ENCODE measurements at places on chromosomes 5 and 9.
A peak's percentile ranks its signal among the peaks of the same experiment; 100 is the strongest.

DNA sequence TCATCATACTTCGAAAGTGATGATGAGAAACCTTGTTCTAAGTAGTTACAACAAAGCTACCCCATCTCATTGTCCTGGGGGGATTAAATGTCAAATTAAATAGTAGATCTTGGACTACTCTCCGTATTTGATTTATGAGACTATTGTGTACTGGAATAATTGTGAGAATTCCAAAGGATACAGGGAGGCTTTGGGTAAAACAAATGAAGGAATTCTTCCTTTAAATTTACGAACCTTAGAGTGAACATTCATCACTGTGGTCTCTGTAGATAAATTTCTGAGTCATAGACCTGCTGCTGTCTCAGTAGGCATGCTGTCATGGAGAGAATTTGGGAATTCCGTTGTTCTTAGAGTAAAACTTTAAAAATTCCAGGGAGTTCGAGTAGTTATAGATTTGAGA lies 836.2 kb downstream of the DNAH5 start:
- DNase-seq: no peak

GRCh38 chr5:117207088-117207668 lies 632.6 kb upstream of the SEMA6A start:
- no peak for DNase-seq

DNA sequence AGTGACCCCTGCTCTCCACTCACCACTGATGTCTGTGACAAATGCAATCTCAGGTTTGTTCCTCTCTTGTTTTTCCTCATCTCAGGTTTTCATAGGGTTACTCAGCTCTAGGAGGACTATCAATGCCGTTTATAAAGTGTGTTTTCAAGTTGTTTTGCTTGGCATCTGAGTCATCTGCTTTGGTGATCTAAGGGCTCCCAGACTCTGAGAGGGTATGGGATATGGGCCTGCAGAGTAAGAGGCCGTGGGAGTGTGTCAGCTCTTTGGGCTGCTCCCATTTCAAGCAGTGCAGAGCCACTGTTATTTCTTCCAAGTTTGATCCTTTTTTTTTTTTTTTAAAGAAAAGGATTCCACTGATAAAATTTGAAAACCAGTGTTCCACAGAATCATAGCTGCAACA lies 46.3 kb downstream of the NNT start:
- no peak for DNase-seq

DNA sequence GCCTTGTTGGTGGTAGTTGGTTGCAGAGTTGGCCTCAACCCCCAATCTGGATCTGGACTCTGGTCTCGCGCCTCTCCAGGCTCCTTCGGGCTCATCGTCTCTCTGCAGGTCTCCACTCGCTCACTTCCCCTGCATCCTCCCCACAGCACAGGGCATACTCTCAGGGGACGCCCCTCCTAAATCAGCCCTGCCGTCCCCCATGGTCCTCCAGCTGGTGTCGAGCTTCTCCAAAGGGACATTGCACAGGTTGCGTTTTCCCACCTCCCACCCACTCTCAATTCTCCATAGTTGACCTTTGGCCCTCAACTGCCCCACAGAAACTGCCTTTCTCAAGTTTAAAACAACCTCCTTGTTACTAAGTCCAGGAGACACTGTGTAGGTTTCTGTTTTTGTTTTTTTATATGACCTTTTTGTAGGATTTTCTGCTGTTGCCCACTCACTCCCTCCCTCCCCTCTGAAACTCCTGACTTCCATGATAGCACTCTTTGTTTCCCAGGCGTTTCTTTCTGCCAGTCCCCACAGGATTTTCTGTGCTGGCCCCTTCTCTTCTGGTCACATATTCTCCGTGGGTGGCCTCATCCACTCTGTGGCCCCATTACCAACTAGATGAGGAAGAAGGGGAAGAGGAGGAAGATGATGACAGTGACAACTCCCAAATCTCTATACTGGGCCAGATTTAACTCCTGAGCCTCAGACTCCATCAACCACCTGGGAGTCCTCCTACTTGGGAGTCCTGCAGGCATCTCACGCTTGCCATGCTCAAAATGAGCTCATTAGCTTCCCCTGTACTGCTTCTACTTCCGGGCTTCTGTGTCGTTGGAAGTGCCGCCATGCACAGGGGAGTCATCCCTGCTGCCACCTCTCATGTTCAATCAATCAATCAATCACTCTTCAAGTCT lies 50.3 kb downstream of the ALG2 start:
- DNase-seq: no peak

DNA sequence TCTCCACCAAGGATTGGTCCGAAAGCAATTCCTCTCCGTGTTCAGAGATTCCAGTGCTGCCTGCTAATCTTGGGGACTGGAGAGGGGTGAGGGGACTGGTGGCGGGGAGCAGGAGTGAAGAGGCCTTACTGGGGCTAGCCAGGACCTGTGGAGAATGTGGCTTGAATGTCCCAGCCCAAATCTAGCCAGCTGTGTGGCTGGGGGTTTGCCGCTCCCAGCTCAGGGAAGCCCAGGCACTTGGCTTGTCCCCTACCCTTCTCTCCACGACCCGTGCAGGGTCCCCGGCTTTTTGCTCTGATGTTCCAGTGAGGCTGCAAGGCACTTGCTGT lies 2.4 kb downstream of the N4BP3 start:
- DNase-seq: no peak

GRCh38 chr9:124840300-124840833 lies 12.9 kb upstream of the WDR38 start:
- DNase-seq: peak; percentile 27

GRCh38 chr5:179232091-179232735 lies 113.0 kb downstream of the ADAMTS2 start:
- no peak for DNase-seq

- no peak for DNase-seq
These were observed 6.9 kb upstream of the RIC1 start for GRCh38 chr9:5622016-5622415.

GRCh38 chr9:82127465-82127864 lies 138.9 kb downstream of the SPATA31D1 start:
- DNase-seq: no peak

DNA sequence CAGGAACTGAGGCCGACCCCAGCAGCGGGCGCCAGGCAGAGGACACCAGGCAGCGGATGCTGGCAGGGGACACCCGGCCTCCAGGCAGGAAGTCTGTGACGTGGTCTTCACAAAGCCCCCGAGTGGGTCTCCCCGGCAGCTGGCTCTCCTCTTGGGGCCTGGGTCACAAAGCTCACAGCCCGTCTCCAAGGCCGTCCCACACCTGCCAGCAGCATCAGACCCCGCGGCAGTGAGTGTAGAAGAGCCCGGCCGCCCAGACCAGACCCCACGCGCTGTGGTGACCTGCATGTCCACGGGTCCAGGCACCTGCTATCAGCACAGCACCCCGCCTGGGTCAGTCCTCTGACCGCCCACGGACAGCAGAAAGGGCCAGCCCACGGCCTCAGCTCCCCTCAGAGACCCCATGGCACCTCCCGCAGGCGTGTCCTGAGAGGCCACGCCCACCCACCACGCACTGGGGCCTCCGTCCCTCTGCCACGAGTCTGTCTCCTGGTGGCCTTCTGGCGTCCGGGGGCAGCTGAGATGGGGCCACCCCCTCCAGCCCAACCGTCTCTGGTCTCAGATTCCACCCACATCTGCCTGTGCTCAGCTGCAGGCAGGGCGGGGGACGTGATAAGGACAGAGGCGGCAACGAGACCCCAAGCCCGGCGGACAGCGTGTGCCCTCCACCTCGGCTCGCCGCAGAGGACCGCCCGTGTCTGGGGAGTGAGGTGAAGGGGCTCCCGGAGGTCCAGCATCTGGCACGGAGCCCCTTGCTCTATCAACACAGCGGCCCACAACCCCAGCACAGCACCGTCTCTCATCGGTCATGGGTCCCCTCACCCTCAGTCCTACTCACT lies 34.2 kb downstream of the EXD3 start:
- DNase-seq: no peak

- no peak for DNase-seq
These were observed 6.4 kb upstream of the NOL6 start for GRCh38 chr9:33480106-33480505.

DNA sequence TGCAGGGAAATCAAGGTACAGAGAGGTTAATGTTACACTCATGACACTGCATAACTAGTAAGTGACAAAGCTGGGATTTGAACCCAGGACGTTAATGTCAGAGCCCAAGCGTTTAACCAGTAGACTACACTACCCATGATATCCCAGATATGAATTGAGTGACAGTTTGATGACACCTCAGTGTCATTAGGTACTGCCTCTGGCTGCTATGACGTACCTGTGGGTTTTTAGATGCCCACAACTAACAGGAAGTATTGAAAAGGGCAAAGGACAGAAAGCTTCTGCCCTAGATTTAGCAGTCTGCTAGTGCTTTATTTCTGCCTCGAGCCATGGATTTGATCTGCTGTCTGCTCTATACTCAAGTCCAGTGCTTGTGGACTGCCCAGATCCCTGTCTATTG lies 56.2 kb downstream of the GLRA1 start:
- no peak for DNase-seq

DNA sequence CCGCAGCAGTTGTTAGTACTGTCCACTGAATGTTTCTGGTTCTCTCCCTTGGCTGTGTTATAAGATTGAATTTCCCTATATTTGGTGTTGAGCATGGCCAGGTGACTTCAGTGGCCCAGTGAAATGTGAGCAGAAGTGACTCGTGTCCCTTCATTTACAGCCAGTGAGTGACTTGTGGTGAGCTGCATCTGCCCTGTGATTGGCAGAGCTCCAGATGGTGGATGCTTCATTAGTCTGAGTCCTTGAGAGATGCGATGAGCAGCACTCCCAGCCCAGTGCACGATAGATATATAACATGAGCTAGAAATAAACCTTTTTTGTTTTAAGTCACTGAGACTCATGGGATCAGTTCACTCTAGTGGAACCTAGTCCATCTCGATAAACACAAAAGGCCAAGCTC lies 19.3 kb downstream of the PCSK5 start:
- DNase-seq: no peak

DNA sequence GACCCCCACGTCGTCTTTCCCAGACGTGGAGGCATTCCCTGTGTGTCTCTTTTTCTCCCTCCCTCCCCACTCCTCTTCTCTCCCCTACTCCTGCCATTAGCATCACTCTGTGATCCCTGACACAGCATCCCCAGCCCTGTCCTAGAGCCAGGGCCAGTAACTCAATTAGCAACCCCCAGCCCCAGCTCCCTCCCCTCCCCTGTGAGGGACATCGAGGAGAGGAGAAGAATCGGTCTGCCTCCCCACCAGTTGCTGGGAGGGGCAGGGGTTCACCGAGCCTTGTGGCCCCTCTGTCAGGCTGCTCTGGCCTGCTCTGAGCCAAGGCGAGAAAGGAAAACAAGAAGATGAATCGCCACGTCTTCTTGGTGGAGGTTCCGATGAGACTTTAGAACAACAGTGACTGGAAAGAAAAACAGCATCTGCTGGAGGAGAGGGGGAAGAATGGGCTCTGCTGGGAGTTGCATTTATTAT lies 123.1 kb downstream of the PAPPA start:
- DNase-seq: no peak

- DNase-seq: peak; percentile 15
These were observed 50.3 kb upstream of the PSD2 start for GRCh38 chr5:139745132-139745799.

DNA sequence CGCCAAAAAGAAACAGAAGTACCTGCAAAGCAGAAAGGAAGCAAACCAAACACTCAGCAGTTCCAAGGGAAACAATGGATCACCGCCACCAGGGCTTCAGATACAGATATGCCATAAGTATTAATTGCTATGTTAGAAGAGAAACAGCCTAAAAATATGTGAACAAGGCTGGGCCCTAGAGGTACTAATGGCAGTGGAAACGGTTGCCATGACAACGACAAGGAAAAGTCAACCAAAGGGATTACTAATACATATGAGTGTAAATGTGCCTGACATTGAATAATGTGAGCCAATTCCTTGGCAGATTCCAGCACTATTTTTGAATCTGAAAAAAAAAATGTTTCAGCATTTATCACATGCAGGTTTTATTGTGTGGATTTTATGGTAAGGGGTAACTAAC lies 75.0 kb downstream of the CAVIN4 start:
- no peak for DNase-seq

- no peak for DNase-seq
These were observed at the start of gene STOM for GRCh38 chr9:121369595-121370265. Gene STOM, minus strand, starts transcription at chr9:121370250. Its CDS starts 63 bp downstream, at chr9:121370187.

DNA sequence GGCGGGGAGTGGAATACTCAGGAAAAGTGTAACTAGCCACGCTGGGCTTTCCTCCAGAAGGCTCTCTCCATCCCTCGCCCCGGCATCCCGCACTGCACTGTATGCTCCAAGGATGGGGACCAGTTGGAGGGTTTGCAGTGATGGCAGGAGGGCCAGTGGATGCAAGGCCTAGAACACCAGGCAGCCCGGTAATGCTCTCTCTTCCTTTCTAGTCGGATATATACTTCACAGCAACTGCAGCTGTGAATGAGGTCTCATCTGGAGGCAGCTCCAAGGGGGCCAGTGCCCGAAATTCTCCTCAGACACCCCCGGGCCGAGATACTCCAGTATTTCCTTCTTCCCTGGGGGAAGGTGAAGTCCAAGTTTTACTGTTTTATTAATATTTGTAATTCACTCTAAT lies 10.0 kb upstream of the SLC2A8 start:
- DNase-seq: no peak

DNA sequence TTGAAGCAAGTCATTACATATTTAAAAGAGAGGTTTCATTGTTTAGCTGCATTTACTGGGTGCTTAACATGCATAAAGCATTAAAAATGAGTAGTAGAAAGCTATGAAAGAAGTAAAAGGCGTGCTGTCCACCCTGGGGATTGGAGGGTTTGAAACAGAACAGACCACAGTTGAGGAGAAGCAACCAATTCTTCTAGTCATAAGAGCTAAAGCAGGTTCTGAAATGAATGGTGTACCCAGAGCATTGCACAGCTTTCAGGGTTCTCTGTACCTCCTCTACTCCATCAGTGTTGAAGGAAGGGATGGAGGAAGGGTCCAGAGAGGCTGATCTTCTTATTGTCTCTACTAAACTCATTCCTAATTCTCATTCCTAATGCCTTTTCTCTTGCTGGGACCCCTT lies 68.9 kb downstream of the SH3RF2 start:
- no peak for DNase-seq

DNA sequence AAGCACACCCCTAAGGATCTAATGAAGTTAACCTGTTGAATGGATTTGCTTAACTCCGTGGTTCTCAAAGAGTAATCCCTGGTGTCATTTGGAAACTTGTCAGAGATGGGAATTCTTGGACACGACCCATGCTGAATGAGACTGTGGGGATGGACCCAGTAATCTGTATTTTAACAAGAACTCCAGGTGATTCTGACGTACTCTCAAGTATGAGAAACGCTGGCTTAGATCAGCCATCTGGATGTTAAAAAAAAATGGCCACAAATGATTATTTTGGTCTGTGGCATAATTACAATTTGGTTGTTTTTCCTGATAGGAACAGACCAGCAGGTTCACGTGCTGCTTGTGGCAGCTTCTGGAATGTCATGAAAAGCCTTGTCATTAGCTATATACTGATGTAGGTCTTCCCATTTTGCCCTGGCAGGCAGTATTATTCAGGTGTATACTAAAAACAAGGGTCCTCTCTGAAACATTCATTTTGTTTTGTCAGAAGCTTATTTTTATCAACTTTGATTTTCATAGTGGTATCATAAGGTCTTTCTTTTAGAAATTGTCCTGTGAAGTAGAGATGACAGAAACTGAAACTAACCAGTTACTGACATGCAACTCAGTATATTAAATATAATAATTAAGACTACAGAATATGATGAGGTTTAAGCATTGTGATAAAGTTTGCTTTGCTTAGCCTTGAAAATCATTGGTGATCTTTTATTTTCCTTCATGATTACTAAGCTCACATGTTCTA lies 15.4 kb downstream of the CPEB4 start:
- DNase-seq: no peak

All from trophoblast cell (in vitro differentiated cells and primary cell).